ENCODE measurements at places on chromosomes 7 and 10.

- no peak for DNase-seq
Observed at GRCh38 chr7:28621369-28621841, 209.1 kb downstream of the CREB5 start.

DNA sequence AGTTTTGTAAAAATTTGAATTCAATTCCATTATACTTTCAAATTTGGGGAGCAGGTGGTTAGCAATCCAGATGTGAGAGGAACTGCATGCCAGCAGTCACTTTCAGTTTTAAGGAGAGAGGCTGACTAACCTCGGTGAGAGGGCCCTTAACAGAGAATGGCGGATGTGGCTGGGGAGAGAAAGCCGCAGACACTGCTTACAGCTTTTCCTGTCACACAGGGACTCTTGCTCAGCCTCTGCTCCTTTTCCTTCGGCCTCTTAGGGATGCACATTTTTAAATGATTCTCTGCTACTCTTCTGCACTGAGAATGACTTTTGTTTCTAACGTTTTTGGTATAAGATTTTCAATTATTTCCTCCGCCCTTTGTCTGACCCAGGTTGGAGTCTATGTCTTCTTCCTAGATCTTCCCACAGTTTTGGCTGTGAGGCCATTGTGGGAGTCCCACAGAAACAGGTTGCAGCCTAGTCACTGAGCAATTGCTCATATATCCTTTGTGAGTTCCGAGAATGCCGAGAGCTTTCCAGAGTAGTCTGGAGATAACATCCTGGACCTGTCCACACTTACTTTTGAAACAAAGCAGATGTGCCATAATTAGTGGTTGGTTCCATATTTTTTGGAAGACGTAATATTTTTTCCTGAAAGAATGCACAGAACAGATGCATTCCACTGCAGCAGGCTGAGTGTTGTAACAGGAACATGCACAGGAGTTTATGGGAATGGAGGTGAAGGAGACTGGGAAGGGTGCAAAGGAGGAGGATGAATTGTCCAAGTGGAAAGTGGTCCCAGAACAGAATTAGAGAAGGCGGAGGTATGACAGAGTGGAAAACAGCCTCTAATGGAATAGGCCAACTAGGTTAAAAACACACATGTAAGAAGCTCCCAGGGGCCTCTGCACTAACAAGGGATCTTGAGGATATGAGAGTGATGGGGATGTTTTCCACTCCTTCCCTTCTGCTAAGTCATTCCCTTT lies 168.0 kb upstream of the ZNF32 start:
- peak; percentile 54 for DNase-seq

- no peak for DNase-seq
Observed at GRCh38 chr7:1781369-1781768, 111.3 kb downstream of the ELFN1 start.

DNA sequence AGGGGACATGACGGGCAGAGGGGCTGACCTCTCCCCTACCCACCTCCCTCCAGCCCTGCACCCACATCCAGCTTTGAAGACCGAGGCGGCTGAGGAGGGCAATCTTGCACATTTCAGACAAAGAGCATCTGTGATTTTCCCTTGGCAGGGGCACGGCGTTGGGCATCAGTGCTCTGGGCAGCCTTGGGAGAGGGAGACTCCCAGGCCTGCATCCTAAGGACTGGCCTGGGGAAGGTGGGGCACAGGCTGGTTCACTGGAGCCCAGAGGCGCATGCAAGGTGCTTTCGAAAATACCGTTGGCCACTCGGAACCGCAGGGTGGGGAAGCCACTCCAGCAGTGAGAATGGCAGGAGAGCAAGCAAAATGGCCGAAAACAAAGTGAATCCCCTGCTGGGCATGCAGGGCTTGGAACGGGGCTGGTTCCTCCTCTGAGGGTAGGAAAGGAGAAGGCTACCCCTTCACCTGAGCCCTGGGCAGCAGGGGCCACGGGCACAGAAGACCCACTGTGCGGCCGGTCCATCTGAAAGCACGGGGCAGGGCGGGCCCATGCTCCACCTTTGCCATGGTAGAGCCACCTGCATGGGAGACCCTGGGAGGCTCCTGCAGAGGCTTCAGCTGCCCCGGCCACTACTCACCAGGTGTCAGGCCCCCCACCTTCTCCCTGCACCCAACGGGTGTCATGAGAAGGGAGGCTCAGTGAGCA lies 49.8 kb downstream of the EBF3 start:
- no peak for DNase-seq

GRCh38 chr7:108001764-108002725 lies 916 bp downstream of the LAMB1 start:
- no peak for DNase-seq

DNA sequence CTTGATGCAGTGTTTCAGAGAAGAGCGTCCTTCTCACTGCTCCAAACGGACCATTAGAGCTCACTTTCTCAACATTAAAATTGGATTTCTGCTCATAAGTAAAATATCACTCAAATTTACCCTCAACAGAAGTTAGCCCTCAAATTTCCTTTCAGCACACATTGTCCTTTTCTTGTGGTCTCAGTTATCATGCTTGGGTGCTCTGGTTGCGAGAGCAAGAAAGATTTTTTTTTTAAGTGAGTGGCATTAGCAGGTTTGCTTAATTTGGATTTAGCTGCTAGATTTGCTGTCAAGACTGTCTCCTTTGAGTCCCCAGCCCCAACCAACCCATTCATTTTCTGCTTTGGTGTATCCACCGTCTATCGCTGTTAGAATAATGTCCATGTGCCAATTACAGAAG lies 2.6 kb upstream of the CH25H start:
- no peak for DNase-seq
